ENCODE measurements at places on chromosomes 6 and 20. TPM values are rescaled to one million over a fixed set of nuclear protein-coding genes. Genes with fewer than 3 reads are reported as not detected.

Gene MUC21
- not detected for total RNA-seq

Gene PPP2R5D
- 35.2 TPM for total RNA-seq

Gene LSM2
- 51.9 TPM for total RNA-seq

Gene SMIM29
- 11.4 TPM for total RNA-seq

Gene NR2E1
- not detected for total RNA-seq

Gene TCF15
- not detected for total RNA-seq

Gene PRSS16
- total RNA-seq, result 11.2 TPM

Gene BFSP1
- 2.0 TPM for total RNA-seq

Gene C6orf58
- total RNA-seq, result not detected

DNA sequence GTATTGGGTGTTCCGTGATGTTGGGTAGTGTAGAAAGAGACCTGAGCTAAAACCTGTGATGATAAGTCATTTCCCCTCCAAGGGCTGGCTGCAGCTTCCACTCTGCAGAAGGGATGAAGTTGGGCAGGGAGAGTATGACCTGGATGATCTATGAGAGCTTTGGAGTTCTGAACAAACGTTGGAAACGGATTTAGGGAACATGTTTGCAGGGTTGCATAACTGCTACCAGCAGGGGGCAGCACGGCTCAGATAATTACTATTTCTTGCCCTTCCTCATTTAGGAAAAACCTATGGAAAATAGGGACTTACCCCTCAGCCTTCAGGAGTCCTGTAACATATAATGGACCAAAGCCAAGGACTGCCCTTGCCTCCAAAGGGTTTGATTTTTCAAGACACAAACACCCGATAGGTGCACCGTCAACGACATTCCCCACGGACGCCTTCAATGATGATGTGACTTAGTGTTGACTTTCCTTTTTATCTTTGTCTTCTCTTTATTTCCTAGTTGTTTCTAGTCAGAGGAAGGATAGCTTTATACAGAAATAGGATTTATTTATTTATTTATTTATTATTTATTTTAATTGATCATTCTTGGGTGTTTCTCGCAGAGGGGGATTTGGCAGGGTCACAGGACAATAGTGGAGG is 164.9 kb upstream of the SASH1 start:
- H3K4me3 ChIP-seq, result no peak overlapping the region
- H3K4me1 ChIP-seq, result no peaks in the 10 kb centered on the region
- H3K36me3 ChIP-seq, result no peaks in the 10 kb centered on the region
- H3K27ac ChIP-seq, result no peak overlapping the region
- DNase-seq, result peak; percentile 52
- H3K27me3 ChIP-seq, result no peaks in the 10 kb centered on the region

- no peak overlapping the region for H3K27ac ChIP-seq
- H3K27me3 ChIP-seq, result no peaks in the 10 kb centered on the region
- H3K4me1 ChIP-seq, result no peaks in the 10 kb centered on the region
- no peak for DNase-seq
- H3K4me3 ChIP-seq, result no peak overlapping the region
- no peaks in the 10 kb centered on the region for H3K36me3 ChIP-seq
These were observed 211.9 kb downstream of the CENPW start for GRCh38 chr6:126551832-126552231.

DNA sequence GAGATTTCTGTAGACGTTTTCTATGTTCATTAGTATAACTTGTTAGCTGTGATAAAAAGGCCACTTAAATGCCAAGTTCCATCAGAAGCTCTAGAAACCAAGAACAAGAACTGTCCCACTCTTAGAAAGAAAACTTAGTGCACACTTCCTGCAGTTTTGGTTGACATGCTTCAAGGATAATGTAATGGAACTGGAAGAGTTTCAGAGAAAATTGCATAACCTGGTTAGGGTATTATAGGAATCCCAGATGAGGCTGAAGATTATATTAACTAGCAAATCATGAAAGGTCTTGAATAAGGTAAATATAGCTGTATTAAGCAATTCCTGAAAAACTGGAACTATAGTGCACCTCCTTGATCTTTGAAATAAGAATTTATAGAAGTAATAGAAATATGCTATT is 1.8 kb upstream of the PHACTR2 start:
- no peaks in the 10 kb centered on the region for H3K36me3 ChIP-seq
- H3K27me3 ChIP-seq, result no peaks in the 10 kb centered on the region
- DNase-seq, result no peak
- H3K4me3 ChIP-seq, result no peak overlapping the region

DNA sequence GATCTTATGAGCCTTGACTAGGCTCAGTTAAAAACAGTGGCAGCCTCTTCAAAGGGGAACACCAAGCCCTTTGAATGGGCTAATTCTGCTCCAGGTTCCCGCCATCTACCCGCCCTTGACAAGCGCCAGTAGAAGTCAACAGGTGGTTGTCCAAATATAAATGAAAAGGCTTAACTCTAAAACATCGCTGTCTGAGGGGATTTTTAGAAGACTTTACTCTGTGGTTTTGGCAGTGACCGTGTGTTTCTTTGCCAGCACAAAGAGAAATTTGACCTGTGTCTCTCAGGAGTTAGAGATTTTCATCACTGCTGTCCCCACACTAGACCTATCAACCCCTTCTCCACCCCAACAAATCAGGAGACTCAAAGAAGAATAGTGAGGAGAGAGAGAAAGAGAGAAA is 19.8 kb upstream of the SIM1 start:
- H3K4me1 ChIP-seq, result no peaks in the 10 kb centered on the region
- no peak overlapping the region for H3K4me3 ChIP-seq
- no peak for DNase-seq
- no peaks in the 10 kb centered on the region for H3K27me3 ChIP-seq
- H3K27ac ChIP-seq, result no peak overlapping the region
- H3K36me3 ChIP-seq, result no peaks in the 10 kb centered on the region

DNA sequence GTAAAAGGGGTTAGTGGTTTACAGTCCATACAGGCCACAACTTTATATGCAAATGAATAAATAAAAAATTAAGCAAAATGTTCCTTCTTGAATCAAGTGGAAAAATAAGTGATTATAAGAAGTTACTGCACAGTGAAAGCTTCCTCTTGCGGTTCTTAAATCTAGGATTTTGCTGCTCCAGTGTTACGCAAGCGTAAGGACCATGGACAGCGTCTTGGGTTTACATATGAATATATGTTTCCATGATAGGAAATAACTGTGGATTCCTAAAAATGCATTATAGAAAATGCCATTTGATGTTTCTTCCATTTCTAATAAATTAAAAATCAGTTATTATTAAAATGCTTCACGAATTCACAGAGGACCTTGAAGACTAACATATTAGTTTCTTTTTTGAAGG is 176.6 kb upstream of the POU3F2 start:
- H3K27me3 ChIP-seq, result no peaks in the 10 kb centered on the region
- DNase-seq, result peak; percentile 86
- H3K4me3 ChIP-seq, result no peak overlapping the region
- no peaks in the 10 kb centered on the region for H3K36me3 ChIP-seq
- no peaks in the 10 kb centered on the region for H3K4me1 ChIP-seq
- H3K27ac ChIP-seq, result no peak overlapping the region

GRCh38 chr6:156026486-156027247 is 571.0 kb upstream of the NOX3 start:
- H3K4me3 ChIP-seq, result no peak overlapping the region
- H3K27ac ChIP-seq, result no peak overlapping the region

- H3K27me3 ChIP-seq, result peaks cover 78% of the 10 kb centered on the region
- peaks cover 3% of the 10 kb centered on the region for H3K4me1 ChIP-seq
- no peak within 1 kb of the TSS for H3K4me3 ChIP-seq
These were observed at the start of gene HRH3 for GRCh38 chr20:62219992-62220665. TSS of gene HRH3 (minus strand) at chr20:62220278. CDS start at chr20:62219970, 308 bp downstream.

DNA sequence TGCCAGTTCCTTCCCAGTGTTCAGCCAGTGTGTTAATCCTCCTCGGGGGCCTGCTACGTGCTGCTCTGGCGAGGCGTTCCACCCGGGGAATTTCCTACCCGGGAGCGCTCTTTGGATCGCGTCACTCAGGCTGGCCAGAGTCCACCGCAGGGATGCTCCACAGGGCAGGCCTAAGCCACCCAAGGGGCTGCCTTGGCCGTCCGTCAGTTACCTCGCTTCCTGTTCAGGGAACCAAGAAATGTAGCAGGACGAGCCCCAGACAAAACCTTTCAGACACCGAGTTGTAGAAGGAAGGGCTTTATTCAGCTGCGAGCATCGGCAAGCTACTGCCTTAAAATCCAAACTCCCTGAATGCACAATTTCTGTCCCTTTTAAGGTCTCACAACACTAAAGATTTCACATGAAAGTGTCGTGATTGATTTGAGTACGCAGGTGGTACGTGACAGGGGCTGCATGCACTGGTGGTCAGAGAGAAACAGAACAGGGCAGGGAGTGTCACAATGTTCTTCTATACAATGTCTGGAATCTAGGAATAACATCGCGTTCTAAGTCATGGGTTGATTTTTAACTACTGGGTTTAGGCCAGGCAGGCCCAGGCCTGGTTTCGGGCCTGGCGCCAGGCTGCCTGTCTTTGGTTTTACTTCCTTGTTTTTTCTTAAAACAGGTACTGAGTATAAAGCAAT is 15.7 kb upstream of the POU5F1 start:
- no peaks in the 10 kb centered on the region for H3K4me1 ChIP-seq
- H3K27me3 ChIP-seq, result no peaks in the 10 kb centered on the region
- H3K27ac ChIP-seq, result no peak overlapping the region
- DNase-seq, result no peak
- H3K36me3 ChIP-seq, result no peaks in the 10 kb centered on the region

GRCh38 chr6:20447581-20448132 is 46.0 kb downstream of the E2F3 start:
- H3K36me3 ChIP-seq, result no peaks in the 10 kb centered on the region
- no peak overlapping the region for H3K27ac ChIP-seq
- no peak for DNase-seq
- H3K4me3 ChIP-seq, result no peak overlapping the region
- H3K27me3 ChIP-seq, result no peaks in the 10 kb centered on the region

DNA sequence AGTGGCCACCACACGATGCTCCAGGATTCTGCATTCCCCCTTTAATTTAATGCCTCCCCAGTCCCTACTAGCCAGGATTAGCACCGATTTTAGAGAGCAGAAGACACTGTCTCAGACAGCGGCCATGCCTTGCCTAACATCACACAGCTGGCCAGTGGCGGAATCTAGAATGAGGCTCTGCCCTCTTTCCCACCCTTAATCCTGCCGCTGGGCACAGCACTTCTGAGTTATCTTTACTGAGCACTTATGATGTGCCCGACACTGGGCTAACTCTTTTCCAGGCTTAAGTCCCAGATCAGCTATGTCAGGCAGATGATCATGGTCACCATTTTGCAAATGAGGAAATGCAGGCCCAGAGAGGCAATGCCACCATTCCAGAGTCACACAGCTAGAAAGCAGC is 5.6 kb upstream of the BPIFA2 start:
- H3K4me1 ChIP-seq, result no peaks in the 10 kb centered on the region
- no peak overlapping the region for H3K4me3 ChIP-seq
- H3K36me3 ChIP-seq, result no peaks in the 10 kb centered on the region

DNA sequence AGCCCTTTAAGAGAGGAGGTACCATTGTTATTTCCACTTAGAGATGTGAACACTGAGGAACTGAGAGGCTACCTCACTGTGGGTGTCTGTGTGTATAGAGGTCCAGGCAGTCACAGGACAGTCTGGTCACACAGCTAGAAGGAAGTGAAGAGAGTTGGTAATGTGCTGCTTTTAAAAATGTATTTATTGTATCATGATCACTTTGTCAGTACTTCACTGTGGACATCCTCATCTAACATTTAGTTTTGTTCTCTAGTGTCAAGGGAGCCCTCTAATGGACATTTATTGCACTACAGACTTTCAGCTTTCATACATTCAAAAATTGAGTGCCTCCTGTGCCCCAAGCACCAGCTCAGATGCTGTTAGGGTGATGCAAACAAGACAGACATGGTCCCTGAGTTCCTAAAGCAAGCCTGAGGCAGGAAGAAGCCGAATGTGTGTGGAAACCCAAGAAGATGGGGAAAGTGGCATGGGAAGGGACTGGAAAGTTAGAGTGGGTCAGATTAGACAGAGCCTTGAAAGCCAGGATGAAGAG is 123.0 kb downstream of the SLC16A10 start:
- peak; percentile 75 for DNase-seq
- H3K27ac ChIP-seq, result no peak overlapping the region
- H3K36me3 ChIP-seq, result no peaks in the 10 kb centered on the region
- H3K4me3 ChIP-seq, result no peak overlapping the region
- H3K4me1 ChIP-seq, result no peaks in the 10 kb centered on the region

- no peak overlapping the region for H3K27ac ChIP-seq
- H3K36me3 ChIP-seq, result no peaks in the 10 kb centered on the region
- H3K27me3 ChIP-seq, result no peaks in the 10 kb centered on the region
- H3K4me1 ChIP-seq, result no peaks in the 10 kb centered on the region
- no peak overlapping the region for H3K4me3 ChIP-seq
- DNase-seq, result no peak
These were observed 566.9 kb downstream of the BCKDHB start for GRCh38 chr6:80673367-80673766.

GRCh38 chr20:23235173-23236027 is 115.2 kb upstream of the NXT1 start:
- H3K27ac ChIP-seq, result no peak overlapping the region
- peaks cover 7% of the 10 kb centered on the region for H3K4me1 ChIP-seq
- no peak overlapping the region for H3K4me3 ChIP-seq
- H3K27me3 ChIP-seq, result no peaks in the 10 kb centered on the region
- peak; percentile 72 for DNase-seq

DNA sequence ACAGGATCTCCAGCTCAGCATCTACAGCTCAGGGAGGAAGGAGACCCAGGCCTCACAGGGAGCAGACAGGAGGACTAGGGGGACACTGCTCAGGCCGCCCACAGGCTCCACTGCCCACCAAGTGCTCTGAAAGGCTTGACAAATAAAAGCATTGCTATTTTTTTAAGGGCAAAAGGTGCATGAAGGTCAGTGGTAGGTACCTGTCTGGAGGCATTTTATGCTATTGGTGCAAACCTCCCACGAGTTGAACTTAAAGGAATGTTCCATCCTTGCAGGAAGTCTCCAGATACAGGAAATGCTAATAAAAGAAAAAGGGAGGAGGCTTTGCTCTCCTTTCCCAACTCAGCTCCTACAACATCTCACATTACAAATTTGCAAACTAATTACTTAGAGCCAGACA is 228.1 kb downstream of the FOXC1 start:
- peaks cover 3% of the 10 kb centered on the region for H3K27me3 ChIP-seq
- H3K36me3 ChIP-seq, result no peaks in the 10 kb centered on the region
- peaks cover 4% of the 10 kb centered on the region for H3K4me1 ChIP-seq
- no peak overlapping the region for H3K27ac ChIP-seq
- no peak for DNase-seq

GRCh38 chr6:38432479-38432878 is 207.2 kb downstream of the BTBD9 start:
- H3K27ac ChIP-seq, result no peak overlapping the region
- H3K36me3 ChIP-seq, result no peaks in the 10 kb centered on the region
- H3K4me1 ChIP-seq, result no peaks in the 10 kb centered on the region
- DNase-seq, result no peak

All from hepatocyte (in vitro differentiated cells).